ENCODE measurements at places on chromosomes 4 and X.

DNA sequence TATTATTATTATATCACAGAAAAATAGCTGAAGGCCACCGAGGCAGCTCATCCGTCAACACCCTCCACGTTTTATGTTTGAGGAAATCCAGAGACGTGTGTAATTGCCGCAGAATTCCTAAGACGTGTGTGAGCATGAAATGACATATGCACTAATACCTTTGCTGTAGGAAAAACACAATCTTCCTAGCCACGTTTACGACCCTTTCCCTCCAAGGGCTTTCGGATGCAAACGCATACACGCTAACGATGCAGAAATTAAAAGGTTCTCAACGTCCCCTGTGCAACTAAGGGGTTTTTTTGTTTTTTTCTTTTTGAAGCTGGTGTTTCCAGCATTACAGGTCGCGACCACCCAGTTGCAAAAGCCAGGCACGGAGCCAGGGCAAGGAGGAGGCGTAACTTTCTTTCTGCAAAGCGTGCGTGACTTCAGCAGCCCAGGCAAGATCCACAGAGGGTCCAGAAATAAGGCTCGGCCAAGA, 33.8 kb downstream of the CRLF2 start:
- DNase-seq = no peak

GRCh38 chr4:78336093-78336943, 215.3 kb upstream of the ANXA3 start:
- DNase-seq = no peak

DNA sequence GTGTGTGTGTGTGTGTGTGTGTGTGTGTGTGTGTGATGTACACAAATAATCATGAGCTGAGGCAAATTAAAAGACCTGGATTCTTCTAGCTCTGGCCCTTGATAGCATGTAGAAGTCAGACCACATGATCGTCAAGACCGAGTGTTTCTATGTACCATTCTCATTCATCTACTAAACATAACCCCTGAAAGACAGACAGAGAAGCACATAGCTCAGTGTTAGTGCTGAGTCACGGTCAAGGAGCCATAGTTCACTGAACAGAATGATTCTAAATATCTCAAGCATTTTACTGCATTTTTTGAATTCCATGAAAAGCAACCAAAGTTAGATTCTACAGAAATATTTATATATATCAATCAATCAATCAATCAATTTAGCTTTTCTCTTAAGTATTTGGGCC, 412.3 kb upstream of the CXorf51A start:
- no peak for DNase-seq

DNA sequence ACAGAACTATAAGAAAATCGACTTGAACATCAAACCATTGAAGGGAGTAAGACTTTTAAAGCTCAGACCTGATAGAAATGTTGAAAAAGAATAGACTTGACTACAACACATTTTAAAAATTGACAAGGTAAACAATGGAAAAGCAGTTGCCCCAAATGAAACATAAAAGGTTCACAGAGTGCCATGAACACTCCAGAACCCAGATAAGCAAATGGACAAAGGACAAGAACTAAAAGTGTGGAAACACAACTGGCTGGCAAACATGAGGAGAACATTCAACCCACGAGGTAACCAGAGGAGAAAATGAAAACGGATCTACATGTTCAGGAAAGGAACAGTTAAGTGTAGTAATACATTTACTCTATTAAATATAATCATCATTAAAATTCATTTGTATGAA, 26.5 kb downstream of the SCARB2 start:
- no peak for DNase-seq

- DNase-seq = no peak
These were observed 390.1 kb downstream of the UNC5C start for GRCh38 chr4:95158626-95159025.

GRCh38 chr4:135735512-135735911, 1533.9 kb upstream of the PABPC4L start:
- no peak for DNase-seq

GRCh38 chrX:72201836-72202536, 20.4 kb downstream of the PIN4 start:
- no peak for DNase-seq

GRCh38 chr4:7719354-7720174, 220.1 kb downstream of the AFAP1 start:
- DNase-seq = no peak

- no peak for DNase-seq
These were observed 348.8 kb downstream of the GBA3 start for GRCh38 chr4:23041501-23041900.

- no peak for DNase-seq
These were observed 1.2 kb downstream of the HMGB3 start for GRCh38 chrX:150984169-150984824.

GRCh38 chr4:150256841-150257730, 178.8 kb downstream of the DCLK2 start:
- no peak for DNase-seq

DNA sequence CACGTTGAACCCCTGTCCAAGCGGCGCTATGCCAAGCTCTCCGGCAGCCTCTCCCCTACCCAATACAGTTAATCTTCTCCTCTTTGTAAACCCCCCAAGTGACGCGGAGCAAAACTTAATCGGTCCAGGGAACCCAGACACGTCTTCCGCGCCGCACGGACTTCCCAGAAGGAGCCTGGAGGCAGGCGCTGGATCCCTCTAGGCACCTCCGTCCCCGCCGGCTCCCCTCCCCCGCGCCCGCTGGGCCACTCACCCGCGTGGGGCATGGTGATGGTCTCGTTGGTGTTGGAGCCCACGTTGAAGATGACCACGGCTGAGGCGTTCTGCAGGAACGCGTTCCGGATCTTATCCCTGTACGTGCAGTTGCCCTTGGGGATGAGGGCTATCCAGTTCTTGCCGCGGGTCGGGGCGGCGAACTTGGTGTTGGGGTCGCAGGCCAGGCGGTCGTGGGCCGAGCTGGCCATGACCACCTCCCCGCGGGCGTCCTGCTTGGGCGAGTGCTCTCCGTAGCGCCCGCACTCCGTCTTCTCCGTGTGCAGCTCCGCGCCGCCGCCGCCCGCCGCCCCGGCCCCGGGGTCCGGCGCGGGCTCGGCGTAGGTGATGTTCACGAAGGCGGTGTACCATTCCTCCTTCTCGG, 1.1 kb downstream of the RNF150 start:
- no peak for DNase-seq

DNA sequence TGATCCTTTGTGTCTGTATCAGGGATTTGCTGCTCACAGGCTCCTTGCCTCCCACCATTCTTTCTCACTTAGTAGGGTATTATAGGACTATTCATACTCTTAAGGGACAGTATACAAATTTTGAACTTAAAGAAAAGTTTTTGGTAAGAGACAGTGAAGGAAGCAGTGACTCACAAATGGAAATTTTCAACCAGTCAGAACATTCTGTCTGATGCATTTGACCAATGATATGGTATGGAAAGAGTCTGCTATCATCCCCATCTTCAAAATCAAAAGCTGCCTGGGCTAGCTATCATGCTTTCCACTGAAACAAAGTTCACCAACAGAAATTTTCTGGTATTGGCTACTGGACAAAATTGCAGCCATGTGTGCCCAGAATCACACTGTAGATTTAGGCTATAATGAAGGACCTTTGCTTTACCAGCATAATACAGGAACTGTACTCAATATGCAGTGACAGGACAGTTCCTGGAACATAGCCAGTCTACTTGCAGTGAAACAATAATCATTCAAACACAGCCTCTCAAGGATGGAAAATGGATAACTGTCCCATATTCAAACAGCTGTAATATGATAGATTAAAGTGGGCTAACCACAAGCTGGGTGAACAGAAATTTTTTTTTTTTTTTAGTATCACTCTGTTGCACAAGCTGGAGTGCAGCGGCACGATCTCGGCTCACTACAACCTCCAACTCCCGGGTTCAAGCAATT, 109.0 kb upstream of the ACSL4 start:
- no peak for DNase-seq

- DNase-seq = no peak
These were observed 76.1 kb downstream of the HMGB2 start for GRCh38 chr4:173257732-173258717.

GRCh38 chrX:50680990-50681389, 133.0 kb downstream of the SHROOM4 start:
- DNase-seq = no peak

DNA sequence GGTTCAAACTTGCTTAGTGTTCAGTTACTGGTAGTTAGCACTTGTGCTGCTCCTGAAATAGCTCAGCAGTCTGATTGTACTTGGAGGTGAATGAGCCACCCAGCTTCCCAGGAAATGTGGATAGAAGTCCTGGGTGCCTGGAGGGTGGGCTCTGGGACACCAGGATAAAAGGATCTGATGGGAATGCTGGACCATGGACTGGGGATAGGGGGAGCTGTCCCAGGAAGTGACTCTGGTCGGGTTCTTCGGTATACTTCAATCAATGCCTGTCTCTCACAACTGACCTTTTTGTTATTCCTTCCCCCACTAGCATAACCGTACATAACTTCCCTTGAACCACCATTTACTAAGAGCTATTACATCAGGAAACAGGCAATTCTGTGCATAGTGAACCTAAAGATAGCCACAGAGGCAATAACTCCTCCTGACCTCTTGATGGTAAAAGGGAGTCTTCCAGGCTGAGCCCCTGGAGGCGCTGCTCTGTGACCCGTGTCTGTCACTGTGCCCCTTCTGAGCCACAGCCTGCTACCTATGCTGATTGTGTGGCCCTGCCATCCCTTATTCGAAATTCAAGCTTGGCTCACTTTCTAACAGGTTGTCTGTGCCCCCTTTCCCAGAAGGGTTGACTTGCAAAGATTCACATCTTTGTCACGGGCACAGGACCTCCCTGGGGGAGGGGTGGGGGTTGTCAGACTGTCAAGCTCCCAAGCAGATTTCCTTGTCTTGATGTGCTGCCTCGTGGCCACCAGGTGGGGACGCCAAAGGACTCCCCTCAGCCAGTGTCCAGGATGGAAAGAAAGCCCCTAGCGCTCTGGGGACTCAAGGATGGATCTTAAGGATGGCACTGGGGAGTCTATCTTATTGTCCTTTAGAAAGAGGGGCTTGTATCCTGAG, 24.5 kb upstream of the WDR1 start:
- DNase-seq = no peak

GRCh38 chr4:85603437-85604336, 128.7 kb downstream of the ARHGAP24 start:
- no peak for DNase-seq

DNA sequence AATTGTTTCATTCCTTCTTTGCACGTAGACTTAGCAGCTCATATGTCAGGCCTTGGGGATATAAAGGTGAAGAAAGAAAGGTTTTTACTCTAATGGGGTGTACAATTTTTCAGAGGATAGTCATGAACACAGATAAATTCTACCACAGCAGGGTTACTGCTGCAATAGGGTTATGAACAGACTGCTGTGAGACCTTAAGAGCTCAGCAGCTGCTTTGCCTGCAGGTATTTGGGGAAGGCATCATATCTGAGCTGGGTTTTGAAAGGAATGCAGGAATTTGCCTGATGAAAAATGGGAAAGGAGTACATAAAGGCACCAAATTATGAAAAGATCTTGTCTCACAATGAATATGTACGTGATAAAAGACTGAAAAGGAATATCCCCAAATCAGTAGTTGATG, 128.9 kb downstream of the CEP135 start:
- DNase-seq = no peak

DNA sequence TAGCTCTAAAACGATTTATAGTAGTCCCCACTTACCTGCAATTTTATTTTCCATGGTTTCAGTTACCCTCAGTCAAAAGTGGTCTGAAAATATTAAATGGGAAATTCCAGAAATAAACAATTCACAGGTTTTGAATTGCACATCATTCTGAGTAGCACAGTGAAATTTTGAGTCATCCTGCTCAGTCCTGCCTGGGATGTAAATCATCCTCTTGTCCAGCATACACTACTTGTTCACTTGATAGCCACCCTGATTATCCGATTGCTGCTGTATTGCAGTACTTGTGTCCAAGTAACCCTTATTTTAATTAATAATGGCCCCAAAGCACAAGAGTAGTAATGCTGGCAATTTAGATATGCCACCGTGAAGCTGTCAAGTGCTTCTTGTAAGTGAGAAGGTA, 23.5 kb upstream of the BDH2 start:
- DNase-seq = no peak

DNA sequence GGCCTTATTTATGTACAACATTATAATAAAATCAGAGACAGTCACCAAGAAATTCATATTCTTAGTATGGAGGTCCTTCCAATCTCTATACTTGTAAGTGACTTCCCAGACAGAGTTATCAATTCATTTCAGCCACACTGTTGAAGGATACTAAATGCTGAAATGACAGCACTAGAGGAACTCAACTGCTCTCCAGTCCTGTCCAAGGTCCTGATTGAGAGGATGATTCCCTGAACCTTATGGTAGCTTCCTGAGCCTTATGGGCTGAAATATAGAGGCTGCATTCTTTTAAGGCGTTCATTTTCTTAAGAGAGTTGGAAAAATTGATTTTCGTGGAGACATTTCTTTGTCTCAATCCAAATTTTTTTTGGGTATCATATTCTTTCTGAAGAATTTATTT, 205.9 kb downstream of the TLL1 start:
- DNase-seq = no peak

DNA sequence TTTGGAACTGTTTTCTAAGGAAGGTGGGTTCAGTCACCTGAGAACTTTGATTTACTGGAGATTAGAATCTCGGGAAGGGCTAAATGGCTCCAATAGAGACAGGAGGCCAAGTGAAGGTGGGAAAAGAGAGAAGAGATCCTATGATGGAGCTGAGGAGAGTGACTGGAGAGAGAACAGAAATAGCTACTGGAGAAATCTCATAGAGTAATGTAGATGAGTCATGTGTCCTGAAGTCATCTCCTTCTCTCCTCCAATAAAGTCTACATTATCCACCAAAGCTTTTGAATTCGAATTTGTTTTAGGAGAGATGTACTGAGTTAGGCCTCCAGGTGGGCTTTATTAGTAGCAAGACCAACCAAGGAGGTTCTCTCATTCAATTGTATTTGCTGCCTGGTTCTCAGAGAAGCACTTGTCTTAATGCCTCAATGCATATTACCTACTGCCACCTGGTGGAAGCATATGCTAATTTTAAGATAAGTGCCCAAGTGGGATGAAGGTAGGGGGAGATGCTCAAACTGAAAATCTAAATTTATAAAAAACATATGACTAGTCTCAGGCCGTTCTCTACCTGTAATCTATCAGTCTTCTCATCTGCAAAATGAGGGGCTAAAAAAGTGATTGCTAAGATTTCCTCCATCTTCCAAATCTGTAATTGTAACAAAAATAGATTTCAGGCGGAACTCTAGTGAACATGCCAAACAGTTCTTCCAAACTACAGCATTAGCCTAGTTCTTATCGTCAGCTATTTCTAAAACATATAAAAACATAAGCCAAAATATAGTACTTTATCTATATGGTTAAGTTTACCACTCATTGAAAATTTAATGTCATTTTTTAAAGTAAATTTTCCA, 24.4 kb downstream of the TXK start:
- DNase-seq = no peak

GRCh38 chr4:81818385-81818920, 346.7 kb upstream of the RASGEF1B start:
- DNase-seq = no peak

DNA sequence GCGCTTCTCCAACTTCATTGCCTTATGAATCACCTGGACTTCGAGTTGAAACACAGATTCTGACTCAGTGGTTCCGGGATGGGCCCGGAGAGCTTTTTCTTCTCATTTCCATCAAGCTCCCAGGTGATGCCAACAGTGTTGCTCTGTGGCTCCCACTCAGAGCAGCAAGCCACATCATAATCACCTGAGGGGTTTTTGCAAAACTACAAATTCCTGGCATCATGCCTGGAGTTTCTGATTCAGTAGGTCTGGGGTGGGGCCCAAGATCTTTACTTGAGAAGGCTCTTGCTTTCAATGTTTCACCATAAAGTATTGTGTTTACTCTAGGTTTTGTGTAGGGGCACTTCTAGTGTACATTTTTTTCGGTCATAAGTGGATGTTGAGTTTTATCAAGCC, 7.0 kb downstream of the MTM1 start:
- no peak for DNase-seq

All from cortex of kidney (tissue), 1 donor.